ENCODE measurements at places on chromosomes 5 and 9.

GRCh38 chr5:144800169-144800568 lies 629.5 kb downstream of the KCTD16 start:
- no peak for DNase-seq

- no peak for DNase-seq
These were observed 29.5 kb upstream of the OSMR start for GRCh38 chr5:38816083-38817030.

GRCh38 chr9:20618361-20618802 lies 3.9 kb downstream of the MLLT3 start:
- DNase-seq = no peak

- no peak for DNase-seq
These were observed 227.8 kb downstream of the ICE1 start for GRCh38 chr5:5650242-5650641.

- no peak for DNase-seq
These were observed 1.2 kb downstream of the FXN start for GRCh38 chr9:69036799-69037198.

DNA sequence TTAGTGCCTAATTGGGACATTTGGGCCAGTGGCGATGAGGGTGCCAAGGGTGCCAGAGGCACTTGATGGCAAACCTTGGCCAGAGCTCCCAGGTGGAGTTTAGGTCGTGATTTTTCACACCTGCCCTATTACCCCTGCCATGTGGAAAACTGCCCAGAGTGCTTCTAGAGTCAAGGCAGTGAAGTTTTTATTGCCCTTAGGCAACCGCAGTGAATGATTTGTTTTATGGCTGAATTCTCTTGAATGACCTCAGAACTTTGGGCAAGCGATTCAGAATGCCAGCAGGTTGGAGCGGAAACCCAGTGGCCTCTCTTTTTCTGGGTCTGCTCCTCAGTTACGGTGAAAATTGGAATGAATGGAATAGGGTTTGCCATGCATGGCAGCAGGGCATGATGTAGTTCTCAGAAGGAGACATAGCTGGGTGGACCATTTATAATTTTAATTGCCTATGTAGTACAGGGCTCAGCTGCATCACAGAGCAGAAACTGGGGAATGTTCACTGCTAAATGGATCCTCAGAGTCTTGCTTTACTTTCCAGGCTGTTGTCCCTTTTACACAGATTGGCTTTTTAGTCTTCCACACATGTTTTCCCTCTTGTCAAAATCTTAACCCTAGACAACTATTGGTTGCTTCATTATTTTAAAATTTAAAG lies 820.0 kb upstream of the SEMA6A start:
- DNase-seq = no peak

- no peak for DNase-seq
These were observed 455.7 kb upstream of the NUDT12 start for GRCh38 chr5:104018299-104018698.

DNA sequence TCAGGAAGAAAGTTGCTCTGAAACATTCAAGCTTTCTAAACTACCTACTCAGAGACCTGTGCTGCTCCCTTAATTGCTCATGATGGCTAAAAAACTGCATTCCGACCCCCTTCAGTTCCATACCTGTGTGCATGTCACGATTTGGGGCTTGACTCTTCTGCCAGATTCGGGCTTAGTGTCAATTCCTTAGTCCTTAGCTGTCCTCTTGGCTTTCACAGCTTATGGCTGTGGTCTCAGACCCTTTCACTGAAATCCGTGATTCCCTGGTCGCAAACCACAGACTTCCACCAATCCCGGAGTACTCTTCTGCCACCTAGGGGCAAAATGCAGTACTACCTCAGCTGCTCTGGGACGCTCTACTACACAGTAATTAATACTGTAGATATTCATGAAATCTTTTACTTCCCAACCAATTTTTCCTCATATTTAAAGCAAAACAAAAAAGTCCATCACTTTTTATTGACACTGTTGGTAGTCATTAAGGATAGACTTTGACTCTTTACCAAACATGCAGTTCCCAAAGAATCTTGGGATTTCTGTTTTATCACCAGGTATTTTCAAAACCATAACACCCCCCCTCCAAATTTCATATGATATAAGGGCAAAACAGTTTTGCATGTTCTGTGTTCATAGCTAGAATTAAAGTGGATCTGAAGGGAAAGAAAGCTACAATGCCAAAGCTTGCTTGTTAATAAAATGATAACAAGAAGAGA lies 617.4 kb downstream of the SLCO4C1 start:
- no peak for DNase-seq
